ENCODE measurements at places on chromosomes 5 and 9.

- no peak for DNase-seq
These were observed 68.4 kb downstream of the ENTREP1 start for GRCh38 chr9:69393425-69393824.

- no peak for DNase-seq
These were observed 71.5 kb downstream of the GDNF start for GRCh38 chr5:37768371-37768770.

DNA sequence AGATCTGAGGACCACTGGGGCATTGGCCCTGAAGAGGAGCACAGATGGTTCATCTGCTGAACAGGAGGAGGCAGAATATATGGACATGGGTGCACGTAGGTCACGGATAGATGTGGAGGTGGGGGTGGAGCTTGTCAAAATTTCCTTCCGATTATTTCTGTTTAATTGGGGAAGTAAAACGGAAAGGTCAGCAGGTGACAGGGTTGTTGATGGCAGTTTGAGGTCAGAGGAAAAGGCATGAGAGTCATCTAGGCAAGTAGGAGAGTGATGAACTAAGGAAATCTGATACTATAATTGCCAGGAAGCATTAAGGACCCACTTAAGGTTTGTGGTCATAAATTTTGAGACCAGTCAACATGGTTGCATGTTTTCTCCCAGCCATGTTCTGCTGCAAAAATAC lies 8.4 kb upstream of the FAM81B start:
- DNase-seq = no peak

GRCh38 chr5:43034591-43034968 lies 5.5 kb downstream of the ANXA2R start:
- DNase-seq = no peak

DNA sequence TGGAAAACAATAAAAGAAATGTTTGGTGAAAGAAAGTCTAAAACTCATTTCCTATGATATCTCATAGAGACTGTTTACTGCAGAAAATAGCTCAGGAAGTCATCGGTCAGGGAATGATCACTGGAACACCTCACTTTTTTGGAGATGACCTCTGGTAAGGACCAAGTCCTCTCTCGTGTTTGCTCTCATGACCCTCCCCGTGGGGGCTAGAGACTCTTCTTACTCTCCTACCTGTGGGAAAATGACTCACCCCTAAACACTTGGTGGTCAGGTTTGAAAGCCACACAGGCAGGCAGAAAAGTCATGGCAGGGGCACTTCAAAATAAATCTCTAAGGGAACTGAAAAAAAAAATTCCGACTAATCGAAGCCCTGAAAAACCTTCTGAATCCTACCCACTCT lies 48.2 kb downstream of the FAM240B start:
- no peak for DNase-seq

GRCh38 chr5:125837866-125838265 lies 585.3 kb upstream of the GRAMD2B start:
- no peak for DNase-seq

- peak; percentile 77 for DNase-seq
These were observed 22.6 kb upstream of the CTNNAL1 start for GRCh38 chr9:109035684-109036423.

DNA sequence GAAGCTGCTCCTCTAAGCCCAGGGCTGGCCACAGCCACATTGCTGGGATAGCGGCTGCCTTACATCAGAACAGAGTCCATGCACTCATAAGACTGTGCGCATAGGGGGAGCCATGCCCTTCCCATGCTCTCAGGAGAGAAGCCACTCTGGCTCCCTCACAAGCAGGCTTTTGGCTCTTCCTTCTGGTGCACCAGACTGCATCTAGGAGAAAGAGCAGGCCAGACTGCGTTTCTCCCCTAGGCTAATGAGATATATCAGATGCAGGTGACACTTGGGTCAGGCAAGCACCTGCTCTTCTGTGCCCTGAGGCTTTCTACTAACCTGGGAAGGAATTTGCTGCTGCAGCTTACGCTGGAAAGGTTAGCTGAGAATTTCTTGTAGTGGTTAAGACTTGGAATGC lies 43.2 kb upstream of the BRINP1 start:
- DNase-seq = no peak

DNA sequence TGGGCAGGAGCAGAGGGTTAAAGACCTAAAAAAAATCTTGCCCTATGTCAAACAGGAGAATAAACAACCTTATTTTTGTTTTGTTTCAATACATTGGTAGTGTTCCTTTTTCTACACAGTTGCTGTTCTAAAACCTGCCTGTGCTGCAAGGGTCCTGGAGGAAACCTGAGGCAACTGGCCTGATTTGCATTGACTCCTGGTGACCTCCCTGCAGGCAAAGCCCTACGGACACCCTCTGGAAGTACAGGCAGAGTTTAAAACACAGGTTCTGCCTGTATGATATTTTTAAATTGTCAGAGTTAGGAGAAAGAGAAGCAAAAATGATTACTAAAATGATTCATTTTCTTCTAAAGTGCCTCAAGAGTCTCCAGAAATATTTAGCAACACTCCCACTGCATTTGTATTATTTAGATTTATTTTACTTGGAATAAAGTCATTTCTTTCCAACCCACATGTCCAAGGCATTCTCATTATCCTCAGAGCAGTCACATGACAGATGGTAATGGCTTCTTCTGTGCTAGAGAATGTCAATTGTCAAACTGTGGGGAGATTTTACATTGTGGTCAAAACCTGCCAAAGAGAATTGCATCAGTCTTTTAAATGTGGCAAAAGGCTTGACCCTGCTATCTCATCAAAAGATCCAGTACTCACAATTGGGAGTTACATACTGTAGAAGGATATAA lies 559.6 kb downstream of the CETN3 start:
- no peak for DNase-seq

- no peak for DNase-seq
These were observed 10.6 kb downstream of the PCDH1 start for GRCh38 chr5:141867651-141868050.

DNA sequence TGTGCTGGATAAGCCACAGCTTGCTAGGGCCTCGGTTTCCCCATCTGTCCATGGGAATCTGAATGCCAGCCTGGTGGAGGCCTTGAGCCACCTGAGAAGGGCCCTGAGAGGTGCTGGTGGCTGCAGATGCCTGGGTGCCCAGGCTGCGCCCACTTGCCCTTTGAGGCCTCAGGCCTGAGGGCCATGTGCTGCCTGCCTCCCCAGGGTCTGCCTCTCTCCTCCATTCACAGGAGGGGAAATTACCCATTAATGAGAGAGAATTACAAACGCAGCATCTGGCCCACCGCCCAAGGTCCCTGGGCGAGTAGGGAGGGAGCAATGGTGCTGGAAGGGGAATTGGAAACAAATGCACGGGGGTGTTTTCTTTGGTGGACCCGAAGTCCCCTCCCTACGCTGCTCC lies 59.6 kb downstream of the BARX1 start:
- DNase-seq = peak; percentile 30

- no peak for DNase-seq
These were observed 1.2 kb upstream of the PAPPA start for GRCh38 chr9:116152390-116152789.
